GF-D8 (cell line): ENCODE measurements at places on chromosomes 16 and 17.

- DNase-seq = no peak
Measured at GRCh38 chr17:58985971-58986370, 120.7 kb downstream of the TRIM37 start.

GRCh38 chr17:17403065-17403464 lies 73.7 kb upstream of the MED9 start:
- no peak for DNase-seq

GRCh38 chr17:74963656-74964055 lies 8.9 kb downstream of the HID1 start:
- no peak for DNase-seq

GRCh38 chr17:36611345-36612072 lies 10.1 kb downstream of the MRM1 start:
- DNase-seq = no peak

- DNase-seq = peak; percentile 96
Measured at GRCh38 chr17:56918916-56919315, 5.1 kb upstream of the TRIM25 start.

DNA sequence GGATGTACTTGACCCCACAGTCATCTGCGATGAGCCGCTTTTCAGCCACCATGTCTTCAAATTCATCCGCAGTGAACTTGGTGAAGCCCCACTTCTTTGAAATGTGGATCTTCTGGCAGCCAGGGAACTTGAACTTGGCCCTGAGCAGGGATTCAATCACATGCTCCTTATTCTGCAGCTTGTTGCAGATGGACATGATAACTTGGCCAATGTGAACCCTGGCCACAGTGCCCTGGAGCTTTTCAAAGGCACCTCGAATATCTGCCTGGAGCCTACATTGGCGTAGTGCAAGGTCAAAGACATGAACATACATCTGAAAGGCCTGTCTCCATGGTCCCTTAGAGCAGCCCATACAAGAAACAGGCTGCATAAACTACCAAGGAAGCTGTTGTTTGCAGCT lies 1.8 kb upstream of the TENT4B start:
- no peak for DNase-seq

- DNase-seq = no peak
Measured at GRCh38 chr16:73965591-73965990, 331.0 kb upstream of the PSMD7 start.

- no peak for DNase-seq
Measured at GRCh38 chr16:2592786-2593185, 55.0 kb downstream of the PDPK1 start.

- DNase-seq = no peak
Measured at GRCh38 chr17:55038291-55038690, 69.7 kb downstream of the STXBP4 start.

DNA sequence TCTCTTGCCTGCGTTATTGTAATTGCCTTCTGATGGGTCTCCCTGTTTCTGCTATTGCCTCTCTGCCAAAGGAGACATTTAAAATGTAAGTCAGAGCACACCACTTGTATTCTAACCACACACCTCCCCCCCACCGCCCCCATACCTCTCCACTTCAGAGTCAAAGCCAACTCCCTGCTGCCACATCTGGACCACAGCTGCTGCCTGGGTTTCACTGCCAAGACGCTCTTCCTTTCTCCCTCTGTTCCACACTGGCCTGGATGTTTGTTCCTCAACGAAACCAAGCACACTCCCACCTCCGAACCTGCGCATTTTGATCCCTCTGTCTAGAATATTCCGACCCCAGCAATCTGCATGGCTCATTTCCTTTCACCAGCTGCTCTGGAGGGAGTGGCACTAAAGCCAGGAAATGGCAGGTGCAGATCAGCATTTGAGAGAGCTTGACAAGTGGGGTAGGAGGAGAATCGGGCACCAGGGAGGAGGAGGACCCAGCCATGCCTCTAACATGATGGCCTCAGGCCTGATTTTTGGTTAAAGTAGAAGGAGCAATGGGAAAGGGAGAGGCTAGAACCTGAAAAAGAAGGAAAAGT lies 92.4 kb upstream of the HS3ST2 start:
- no peak for DNase-seq

- DNase-seq = no peak
Measured at GRCh38 chr16:17130733-17131132, 340.0 kb downstream of the XYLT1 start.

DNA sequence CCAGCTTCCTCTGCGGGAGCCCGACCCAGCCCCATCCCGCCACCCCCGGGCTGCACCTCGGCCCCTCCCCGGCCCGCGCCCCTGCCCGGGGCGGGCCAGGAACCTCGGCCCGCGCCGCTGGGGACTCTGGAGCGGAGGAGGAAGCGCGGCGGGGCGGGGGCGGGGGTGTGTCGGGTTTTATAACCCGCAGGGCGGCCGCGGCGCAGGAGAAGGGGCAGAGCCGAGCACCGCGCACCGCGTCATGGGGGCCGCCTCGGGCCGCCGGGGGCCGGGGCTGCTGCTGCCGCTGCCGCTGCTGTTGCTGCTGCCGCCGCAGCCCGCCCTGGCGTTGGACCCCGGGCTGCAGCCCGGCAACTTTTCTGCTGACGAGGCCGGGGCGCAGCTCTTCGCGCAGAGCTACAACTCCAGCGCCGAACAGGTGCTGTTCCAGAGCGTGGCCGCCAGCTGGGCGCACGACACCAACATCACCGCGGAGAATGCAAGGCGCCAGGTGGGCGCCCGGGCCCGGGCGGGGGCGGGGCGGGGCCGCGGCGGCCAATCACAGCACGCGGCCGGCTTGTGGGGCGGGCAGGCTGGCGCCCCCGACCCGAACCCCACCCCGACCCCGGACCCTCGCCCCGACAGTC lies at the start of gene ACE:
Gene ACE (plus strand): TSS at position 208 of the 626 bp plus-strand sequence. CDS start 34 bp downstream, at position 242.
- no peak for DNase-seq

- no peak for DNase-seq
Measured at GRCh38 chr16:71769222-71769621, 39.4 kb downstream of the AP1G1 start.

DNA sequence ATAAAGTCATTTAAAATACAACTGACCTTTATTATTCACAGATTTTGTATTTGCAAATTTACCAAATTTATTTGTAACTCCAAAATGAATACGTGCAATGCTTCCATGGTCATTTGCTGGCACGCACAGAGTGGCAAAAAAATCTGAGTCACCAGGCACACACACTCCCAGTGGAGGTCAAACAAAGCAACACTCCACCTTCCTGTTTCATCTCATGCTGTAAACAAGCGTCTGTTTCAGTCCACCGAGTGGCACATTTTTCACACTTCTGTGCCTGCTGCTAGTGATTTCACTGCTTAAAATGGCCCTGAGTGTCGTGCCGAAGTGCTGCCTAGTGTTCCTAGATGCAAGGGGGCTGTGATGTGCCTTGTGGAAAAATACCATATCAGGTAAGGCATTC lies 17.8 kb upstream of the ITGAE start:
- DNase-seq = no peak

- no peak for DNase-seq
Measured at GRCh38 chr17:2214047-2214928, 89.3 kb downstream of the SMG6 start.

DNA sequence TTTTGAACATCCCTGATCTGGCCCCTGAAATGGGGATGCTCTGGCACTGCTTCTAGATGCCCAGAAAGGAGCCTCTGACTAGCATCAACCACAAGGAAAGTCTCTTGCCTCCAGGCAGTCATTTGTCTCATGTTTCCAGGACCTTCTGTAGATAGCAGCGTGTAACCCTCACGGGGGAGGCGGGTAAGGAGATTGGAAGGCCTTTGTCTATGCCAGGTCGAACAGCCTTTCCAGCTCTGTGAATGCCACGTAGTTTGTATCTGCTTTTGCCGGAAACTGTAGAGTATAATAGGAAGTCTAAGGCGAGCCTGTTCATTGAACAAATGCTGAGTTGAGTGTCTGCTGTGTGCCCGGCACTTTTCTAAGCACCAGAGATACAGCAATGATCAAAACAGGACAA lies 43.9 kb upstream of the AQP8 start:
- no peak for DNase-seq

- no peak for DNase-seq
Measured at GRCh38 chr16:26317885-26318284, 626.1 kb downstream of the HS3ST4 start.

- DNase-seq = no peak
Measured at GRCh38 chr17:42843358-42843934, 934 bp upstream of the AOC2 start.

DNA sequence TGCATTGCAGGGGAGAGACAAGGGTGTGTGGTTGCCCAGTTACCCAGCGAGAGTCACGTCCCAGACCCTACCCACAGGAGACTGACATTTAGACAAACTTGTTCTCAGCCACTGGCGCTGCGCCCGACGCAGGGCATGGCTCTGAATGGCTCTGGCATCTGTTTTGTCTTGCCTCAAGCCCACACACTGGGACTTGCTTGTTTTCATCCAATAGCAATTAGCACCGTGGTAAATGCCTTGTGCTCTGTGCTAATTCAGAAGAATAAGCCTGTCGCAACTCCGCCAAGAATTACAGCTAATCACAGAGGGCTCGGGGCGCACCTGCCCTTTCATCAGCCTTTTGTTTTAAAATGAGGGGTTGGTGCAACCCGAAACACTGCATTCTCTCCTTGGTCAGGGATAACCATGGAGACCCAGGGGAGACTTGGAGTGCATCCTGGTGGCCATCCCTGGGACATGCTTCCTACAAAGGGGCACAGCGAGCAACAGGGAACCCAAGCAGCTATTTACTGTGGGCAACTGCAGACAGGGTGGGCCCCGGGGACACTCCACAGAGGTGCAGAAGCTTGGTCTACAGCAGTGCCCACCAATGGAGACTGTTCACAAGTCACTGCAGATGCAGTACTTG lies 220.6 kb upstream of the ZFHX3 start:
- no peak for DNase-seq

GRCh38 chr17:82065193-82065637 lies 389 bp downstream of the DUS1L start:
- no peak for DNase-seq

GRCh38 chr16:48681520-48681919 lies 71.5 kb upstream of the N4BP1 start:
- DNase-seq = no peak

DNA sequence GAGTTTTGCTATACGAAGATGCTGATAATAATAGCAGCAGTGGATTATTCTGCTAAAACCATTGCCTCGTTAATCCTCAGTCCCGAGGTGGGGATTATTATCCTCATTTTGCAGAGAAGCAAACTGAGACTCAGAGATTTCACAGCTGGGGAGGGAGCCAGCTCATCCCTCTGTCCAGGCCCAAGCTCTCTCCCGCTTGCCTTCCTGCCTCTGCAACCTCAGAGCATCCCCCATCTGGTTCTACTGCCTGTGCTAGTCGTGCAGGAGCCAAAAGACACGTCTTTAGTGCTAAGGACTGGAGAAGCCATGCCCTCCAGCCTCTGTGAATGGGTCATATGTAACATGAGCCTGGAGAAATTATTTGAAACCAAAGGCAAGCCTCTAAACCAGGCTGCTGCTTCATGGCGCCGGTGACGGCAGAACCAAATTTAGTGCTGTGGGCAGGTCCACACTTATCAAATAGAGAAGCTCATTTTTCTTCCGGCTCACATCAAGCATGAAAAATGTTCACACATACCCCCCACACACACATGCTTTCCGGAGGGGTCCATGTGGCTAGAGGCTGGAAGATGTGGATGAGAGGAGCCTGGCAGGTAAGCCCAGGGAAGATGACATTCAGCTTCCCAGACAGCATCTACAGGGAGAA lies 13.5 kb downstream of the MAPT start:
- no peak for DNase-seq

GRCh38 chr16:19696328-19696727 lies 21.7 kb downstream of the KNOP1 start:
- no peak for DNase-seq

GRCh38 chr17:8420041-8420934 lies 15.4 kb upstream of the NDEL1 start:
- no peak for DNase-seq

- DNase-seq = no peak
Measured at GRCh38 chr17:16882243-16882925, 89.5 kb downstream of the TNFRSF13B start.

DNA sequence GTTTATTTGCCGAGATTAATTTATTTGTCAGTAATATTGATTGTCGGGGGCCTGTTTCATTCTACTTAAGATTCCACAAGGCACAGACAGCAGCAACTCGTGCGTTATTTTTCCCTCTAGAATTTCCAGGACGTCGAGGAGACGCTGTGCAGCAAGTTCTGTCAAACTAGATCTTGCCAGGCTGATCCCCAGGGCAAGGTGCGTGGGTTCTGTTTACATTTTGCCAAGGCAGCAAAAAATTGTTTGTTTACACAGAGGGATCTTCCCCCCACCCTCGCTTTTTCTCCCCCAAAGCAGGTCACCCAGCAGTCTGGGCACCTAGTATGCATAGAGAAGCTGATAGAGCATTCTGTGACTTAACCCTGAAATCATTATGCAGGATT lies 111.4 kb downstream of the IRX3 start:
- no peak for DNase-seq

DNA sequence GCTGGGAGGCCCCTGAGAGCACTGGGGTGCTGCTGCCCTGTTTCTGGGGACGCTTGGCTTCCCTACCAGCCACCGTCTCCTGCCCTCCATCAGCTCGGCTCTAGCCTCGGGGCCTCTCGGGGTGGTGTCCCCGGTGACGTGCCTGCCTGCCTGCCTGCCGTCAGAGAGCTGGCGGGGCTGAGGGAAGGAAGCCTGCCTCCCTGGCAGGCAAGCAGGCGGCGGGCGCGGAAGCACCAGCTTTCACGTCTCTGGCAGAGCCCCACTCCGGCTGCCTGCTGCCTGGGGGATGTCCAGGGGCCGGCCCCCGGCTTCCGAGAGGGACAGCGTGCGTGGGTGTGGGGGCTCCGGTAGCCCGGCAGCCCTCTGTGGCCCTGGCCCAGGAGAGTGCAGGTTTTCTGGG lies 9.3 kb downstream of the CENPX start:
- no peak for DNase-seq

- no peak for DNase-seq
Measured at GRCh38 chr16:85464383-85465305, 148.5 kb upstream of the GSE1 start.

DNA sequence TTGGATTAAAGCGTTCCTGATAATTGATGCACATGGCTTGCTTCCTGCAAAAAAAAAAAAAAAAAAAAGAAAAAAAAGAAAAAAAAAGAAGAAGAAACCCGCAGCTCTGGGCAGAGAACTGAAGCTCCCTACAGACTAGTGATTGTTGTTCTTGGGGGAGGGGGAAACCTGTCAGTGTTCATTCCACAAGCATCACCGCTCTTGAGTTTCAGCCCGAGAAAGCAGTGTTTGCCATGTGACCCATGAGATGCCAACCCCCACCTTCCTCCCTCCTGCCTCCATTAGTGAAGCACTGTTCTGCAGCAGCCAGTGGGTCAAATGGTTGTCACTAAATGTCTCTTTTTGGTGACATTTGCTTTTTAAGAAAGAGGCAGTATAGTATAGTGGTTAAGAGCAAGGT lies 1.7 kb downstream of the USP43 start:
- no peak for DNase-seq
